ENCODE measurements at places on chromosomes 13 and 19.
A peak's percentile ranks its signal among the peaks of the same experiment; 100 is the strongest.

DNA sequence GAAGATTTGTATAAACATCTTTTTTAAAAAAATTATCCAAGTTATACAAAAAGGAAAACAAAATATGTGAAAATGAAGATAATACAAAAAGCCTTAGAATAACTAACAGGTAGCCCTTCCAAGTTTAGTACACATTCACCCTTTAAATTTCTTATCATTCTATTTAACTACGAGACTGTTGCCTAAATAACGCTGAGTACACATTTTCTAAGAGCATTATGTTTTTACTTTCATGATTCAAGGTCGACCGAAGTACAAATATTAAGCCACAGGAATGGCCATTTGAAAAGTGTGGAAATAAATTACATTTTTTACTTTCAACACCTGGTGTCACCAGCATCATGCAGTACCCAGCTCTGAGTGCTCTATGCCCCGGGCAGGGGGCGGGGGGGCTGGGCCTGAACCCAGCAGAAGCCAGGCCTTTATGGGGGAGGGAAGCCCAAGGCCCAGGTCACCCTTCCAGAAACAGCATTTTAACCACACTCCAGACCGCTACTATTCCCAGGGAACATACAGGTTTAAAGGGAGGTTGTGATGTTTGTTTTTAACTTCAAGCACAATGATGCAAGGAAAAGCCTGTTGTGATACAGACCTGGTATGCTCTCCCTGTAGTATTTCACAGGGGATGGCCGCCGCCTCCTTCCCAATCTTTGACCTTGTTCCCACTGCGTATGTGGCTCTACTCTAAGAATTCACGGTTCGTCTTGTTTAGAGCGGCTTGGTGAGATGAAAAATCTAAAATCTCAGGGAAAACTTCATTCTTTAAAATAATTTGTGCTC is 24.0 kb downstream of the GGACT start:
- DNase-seq: no peak

- DNase-seq: no peak
Measured at GRCh38 chr13:76762721-76763120, 123.5 kb downstream of the KCTD12 start.

DNA sequence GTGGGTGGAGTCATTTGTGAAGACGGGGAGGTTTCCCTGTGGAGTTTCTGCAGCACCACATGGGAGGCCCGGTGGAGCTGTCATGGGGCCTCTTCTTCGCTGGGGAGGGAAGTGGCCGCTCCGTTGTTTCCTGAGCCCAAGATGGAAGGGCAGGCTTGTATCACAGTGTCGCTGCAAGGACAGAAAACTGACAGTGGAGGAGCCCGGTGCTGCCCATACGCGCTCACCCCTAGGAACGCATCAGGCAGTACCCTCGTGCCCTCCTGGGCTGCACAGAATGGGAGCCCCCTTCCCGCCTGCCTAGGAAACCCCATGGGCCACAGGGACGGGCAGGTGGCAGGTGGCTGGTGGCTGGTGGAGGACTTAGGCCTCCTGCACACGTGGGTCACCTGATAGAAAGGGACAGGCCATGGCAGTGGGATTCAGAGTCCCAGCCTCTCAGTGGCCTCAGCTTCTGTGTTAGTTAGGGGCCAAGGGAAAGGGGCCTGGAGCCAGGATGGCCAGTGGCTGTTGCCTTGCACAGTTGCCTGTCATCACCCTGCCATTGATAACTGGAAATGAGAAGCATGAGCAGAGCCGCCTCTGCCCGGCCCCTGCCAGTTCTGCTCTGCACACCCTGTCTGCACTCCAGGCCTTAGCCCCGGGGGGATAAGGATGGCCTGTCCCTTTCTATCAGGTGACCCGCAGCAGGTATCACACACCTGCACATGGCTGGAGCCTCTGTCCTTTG is 7.6 kb downstream of the COL4A2 start:
- no peak for DNase-seq

- peak; percentile 54 for DNase-seq
Measured at GRCh38 chr19:3146677-3147100, 10.9 kb downstream of the GNA15 start.

- peak; percentile 89 for DNase-seq
Measured at GRCh38 chr19:19663256-19664120, at the start of gene ATP13A1. ATP13A1 (minus strand) TSS chr19:19663676; CDS start chr19:19663666, 10 bp downstream.

- DNase-seq: no peak
Measured at GRCh38 chr19:5932146-5932545, 18.1 kb downstream of the CAPS start.

DNA sequence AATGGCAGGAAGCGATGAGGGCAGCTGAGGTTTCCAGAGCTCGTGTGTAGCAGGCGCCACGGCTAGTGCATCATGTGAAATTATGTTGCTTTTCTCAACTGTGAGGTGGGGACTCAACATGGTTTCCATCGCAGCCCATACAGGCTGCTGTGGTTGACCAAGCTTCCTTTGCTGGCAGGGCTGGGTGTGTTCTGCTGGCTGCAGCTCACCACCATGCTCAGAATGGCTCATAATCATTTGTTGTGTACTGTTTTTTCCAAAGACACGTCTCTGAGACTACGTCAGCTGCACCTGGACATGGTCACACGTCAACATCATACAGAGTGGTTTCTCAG is 16.1 kb upstream of the RASA3 start:
- peak; percentile 79 for DNase-seq

GRCh38 chr13:72839831-72840426 is 58.0 kb downstream of the PIBF1 start:
- peak; percentile 8 for DNase-seq

- DNase-seq: no peak
Measured at GRCh38 chr19:18520848-18521691, 800 bp downstream of the ELL start.

DNA sequence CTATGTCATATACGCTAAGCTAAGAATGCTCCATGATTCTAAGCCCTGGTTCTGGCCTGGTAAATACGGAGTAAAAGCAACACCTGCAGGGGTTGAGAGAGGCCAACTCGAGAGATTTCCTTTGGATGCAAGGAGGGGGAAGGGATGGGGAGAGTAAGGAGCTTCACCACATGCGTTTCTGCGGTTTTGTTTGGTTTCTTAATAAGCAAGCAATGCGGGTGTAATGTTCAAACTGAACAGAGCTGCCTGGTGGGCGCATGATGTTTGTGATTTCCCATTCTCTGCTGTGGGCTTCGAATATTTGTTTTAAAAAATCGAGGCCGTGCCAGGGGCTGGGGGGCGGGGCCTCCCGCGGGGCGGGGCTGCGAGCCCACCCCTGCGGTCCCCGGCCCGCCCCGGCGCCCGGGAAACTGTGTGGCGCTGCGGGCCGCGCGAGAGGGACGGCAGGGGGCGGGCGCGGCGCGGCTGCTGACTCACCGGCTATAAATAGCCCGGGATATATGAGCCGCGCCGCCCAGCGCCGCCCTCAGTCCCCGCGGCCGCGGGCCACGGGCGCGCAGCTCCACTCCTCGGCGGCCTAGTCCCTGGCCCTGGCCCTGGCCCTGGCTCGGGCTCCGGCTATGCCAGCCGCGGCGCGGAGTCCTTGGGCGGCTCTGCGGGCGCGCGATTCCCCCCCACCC is 5.1 kb downstream of the BBC3 start:
- DNase-seq: peak; percentile 81

DNA sequence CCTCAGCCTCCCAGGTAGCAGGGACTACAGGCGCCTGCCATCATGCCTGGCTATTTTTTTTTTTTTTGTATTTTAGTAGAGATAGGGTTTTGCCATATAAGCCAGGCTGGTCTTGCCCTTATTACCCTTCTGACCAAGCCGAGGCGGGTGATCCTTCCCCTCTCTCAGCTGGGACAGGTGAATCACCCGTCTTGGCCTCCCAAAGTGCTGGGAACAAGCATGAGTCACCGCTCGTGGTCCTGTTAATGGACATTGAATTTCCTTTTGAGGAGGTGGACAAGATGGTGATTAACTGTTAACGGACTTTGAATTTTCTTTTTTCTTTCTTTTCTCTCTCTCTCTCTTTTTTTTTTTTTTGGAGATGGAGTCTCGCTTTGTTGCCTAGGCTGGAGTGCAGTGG is 10.6 kb downstream of the CD70 start:
- no peak for DNase-seq

- no peak for DNase-seq
Measured at GRCh38 chr13:114140906-114141250, 8.5 kb upstream of the RASA3 start.

GRCh38 chr19:30317403-30317802 is 54.8 kb upstream of the ZNF536 start:
- no peak for DNase-seq

GRCh38 chr13:100818711-100819110 is 144.1 kb upstream of the TMTC4 start:
- DNase-seq: no peak

DNA sequence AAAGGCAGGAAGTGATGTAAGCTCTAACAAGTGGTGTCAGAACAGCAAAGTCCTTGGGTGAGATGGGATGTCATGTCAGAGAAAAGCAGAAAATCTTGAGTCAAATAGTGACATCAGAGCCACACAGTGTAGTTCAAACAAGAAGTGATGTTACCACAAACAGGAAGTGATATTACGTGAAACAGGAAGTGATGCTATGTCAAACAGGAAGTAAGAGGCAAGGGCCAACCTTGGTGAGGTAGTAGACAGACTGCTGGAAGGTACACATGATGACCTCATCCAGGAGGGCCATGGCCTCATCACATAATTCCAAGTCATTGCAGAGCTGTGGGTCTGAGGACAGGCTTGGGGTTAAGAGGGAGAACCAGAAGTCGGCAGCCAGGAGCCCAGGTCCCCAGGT is 7.0 kb upstream of the MAMSTR start:
- DNase-seq: no peak

- DNase-seq: no peak
Measured at GRCh38 chr19:18655173-18655844, 18.5 kb downstream of the KLHL26 start.

DNA sequence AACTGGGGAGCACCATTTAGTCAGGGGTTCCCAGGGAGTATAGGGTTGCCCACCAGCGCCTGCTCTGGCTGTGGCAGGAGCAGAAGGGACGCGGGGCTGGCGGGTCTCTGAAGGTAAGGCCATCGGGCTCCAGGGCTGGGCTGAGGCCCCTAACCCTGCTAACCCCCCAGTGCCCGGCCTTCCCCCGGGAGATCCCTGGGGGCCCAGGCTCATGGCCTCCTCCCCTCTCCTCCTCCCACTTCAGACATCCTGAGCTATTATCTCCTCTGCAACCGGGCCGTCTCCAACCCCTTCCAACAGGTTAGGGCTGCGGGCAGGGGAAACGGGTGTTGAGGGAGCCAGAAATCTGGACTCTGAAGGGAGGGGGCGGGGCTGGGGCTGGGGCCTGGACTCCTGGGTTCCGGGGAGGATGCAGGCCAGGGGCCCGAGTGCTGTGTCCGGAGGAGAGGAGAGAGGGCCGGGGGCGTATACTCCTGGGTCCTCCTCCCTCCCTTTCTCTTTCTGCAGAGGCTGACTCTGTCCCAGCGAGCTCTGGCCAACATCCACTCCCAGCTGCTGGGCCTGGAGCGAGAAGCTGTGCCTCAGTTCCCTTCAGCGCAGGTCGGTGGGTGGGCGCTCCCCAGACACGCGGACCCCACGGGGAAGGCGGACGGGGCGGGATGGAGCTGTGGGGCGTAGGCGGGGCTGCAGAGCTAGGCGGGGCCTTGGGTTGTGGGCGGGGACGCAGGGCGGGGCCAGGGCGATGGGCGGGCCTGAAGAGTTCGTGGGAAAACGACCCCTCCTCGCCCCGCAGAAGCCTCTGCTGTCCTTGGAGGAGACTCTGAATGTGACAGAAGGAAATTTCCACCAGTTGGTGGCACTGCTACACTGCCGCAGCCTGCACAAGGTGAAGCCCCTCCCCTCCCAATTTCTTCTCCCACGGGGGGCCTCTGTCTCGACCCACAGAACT is 15.3 kb downstream of the TTYH1 start:
- peak; percentile 17 for DNase-seq

GRCh38 chr19:45451131-45451849 is 16.5 kb upstream of the FOSB start:
- DNase-seq: no peak

GRCh38 chr13:95641291-95642027 is 3.0 kb downstream of the DZIP1 start:
- no peak for DNase-seq

GRCh38 chr13:85729296-85729695 is 69.9 kb downstream of the SLITRK6 start:
- DNase-seq: no peak

DNA sequence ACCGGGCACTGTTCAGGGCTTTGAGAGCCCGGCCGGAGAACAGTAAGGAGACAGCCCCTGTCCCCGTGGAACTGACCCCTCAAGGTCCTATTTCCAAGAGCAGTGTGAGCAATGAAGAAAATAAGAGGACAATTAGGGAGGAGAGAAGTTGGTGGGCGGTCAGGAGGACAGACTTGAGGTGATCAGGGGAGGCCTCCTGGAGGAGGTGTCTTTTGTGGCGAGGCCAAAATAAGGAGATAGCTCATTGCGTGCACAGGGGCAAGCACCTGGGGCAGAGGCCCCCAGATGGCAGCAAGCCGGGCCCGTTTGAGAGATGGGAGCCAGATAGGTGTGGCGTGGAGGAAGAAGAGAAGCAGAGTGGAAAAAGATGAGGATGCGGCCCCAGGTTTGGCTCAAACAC is 2.8 kb upstream of the LRRC4B start:
- no peak for DNase-seq

DNA sequence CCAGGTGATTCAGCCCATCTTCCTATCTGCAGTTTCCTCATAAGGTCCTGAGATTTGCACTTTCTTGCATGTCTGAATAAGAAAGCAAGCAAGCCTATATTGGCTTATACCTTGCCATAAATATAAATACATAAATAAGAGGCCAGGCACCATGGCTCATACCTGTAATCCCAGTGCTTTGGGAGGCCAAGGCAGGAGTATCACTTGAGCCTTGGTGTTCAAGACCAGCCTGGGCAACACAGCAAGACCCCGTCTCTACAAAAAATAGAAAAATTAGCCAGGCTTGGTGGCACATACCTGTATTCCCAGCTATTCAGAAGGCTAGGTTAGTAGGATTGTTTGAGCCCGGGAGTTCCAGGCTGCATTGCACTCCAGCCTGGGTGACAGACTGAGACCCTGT is 5.5 kb upstream of the GPATCH1 start:
- DNase-seq: no peak

DNA sequence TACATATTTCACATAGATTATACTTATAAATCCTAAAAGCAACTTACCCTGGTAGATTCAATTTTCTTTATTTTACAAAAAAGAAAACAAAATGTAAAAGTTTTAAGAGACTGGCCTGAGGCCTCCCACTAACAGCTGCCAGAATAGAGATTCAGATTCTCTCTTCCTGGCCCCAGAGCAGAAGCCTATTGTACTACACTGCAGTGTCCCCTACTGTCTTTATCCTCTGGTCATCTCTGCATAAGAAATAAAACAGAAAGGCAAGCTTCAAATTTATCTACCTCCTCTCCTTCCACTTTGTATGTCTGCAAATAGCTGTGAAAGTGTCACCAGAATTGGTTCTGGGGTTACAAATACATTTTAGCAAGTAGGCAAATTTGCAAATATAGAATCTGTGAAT is 1004.1 kb upstream of the PCDH9 start:
- no peak for DNase-seq
